ENCODE measurements at places on chromosomes 7 and 10.

GRCh38 chr10:72814099-72814790 is 79.3 kb upstream of the OIT3 start:
- no peak for DNase-seq

- peak; percentile 42 for DNase-seq
These were observed 64.4 kb downstream of the BPGM start for GRCh38 chr7:134710854-134711624.

GRCh38 chr10:80528901-80529300 is 8.8 kb upstream of the SH2D4B start:
- DNase-seq, result no peak

DNA sequence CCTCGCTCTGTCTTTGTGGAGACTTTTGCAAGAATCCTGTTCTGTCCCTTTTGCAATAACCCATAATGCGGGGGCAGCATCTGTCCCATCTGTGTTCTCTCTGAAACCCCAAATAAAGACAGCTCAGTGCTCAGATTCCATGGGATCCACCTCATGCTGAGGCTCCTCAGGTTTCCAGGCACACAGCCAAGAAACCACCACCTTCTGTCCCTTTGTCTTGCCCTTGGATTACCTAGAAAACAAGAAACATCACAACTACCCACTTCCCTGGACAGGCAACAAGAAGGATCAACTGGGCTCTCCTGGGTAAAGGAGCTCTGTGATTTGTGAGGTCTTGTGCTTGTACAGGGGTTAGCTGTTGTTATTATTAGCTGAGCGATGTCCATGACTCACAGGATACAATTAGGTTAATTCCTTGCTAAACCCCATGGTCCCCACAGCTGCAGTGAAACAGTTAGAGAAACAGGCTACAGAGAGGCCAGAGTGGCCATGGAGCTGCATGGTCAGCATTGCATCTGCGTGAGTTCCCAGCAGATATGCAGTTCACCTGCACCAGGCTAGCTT is 50.2 kb downstream of the CXCL12 start:
- no peak for DNase-seq

GRCh38 chr7:137538361-137538762 is 194.8 kb upstream of the PTN start:
- DNase-seq, result no peak

DNA sequence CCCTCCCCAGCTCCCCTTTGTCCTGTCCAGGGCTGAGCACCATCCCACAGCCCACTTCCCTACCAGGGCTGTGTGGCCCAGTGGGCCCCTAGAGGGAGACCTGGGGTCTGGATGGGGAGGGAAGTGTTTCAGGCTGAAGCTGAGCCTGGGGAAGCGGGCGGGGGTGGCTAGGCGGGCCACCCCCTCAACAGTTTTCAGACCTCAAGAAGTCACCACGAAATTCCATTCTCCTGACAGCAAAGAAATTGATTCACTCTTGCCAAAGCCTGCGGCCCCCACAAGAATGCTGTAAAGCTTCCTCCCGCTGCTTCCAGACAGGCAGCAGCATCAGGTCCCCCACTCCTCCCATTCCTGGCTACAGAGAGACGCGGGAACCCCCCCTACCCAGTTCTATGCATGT is 2.5 kb upstream of the LFNG start:
- no peak for DNase-seq

GRCh38 chr7:40439686-40440085 is 304.9 kb downstream of the SUGCT start:
- no peak for DNase-seq

DNA sequence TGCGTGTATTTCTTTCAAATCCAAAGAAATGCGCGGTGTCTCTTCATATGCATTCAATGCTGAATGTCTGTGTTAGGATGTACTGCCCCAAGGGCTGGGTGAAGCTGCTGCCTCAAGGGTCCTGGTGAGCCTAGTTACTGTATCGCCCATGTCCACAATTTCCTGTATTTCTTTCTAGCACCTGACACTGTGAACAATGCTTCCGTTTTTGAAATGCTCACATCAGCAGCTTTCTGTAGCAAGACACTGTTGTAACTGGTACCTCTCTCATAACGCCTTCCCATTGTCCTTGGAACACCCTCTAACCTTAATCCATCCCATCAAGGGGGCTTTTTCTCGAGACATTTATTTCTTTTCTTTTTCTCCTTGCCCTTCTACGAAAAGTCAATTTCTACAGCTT is 25.1 kb downstream of the NRP1 start:
- DNase-seq, result no peak

- no peak for DNase-seq
These were observed 342.1 kb downstream of the PHF14 start for GRCh38 chr7:11315666-11316258.

DNA sequence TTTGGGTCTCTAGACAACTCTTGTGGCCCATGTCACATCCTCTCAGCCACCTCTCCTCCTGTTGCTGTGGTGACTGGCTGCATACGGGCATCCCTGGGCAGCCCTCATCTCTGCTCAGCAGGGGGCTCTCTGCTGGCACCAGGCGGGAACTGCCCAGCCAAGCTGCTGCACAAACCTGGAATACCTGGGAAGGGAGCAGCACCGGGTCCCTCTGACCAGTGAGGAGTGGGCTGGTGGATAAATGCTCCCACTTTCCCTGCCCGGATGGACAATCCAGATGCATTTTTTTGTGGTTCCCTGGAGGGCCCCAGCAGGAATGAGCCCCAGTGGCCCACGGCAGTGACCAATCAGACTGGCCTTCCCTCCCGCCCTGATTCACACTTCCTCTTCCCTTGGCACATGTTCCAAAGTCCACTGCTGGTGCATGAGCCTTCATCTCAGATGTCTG is 21.9 kb downstream of the GRID1 start:
- no peak for DNase-seq

DNA sequence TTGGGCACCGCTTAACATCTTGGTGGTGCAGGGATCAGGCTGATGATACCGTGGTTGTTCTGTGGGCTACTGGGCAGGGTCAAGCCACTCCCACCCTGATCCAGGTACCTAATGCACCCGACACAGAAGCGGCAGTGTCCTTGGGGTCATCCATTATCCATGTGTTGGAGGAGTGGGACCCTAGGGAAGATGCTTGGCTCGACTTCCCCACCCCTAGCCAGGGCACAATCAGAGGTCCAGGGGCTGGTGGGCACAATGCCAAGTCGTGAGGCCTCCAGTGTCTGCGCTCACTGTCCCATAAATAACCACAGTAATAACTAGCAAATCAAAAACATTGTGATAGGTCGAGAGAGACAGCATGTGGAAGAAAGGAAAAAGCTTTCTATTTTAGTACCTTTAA is 37.7 kb downstream of the HTRA1 start:
- DNase-seq, result no peak

- peak; percentile 52 for DNase-seq
These were observed 26.7 kb downstream of the CYCS start for GRCh38 chr7:25098096-25099046.

GRCh38 chr10:126001576-126001975 is 105.2 kb downstream of the FANK1 start:
- DNase-seq, result no peak

DNA sequence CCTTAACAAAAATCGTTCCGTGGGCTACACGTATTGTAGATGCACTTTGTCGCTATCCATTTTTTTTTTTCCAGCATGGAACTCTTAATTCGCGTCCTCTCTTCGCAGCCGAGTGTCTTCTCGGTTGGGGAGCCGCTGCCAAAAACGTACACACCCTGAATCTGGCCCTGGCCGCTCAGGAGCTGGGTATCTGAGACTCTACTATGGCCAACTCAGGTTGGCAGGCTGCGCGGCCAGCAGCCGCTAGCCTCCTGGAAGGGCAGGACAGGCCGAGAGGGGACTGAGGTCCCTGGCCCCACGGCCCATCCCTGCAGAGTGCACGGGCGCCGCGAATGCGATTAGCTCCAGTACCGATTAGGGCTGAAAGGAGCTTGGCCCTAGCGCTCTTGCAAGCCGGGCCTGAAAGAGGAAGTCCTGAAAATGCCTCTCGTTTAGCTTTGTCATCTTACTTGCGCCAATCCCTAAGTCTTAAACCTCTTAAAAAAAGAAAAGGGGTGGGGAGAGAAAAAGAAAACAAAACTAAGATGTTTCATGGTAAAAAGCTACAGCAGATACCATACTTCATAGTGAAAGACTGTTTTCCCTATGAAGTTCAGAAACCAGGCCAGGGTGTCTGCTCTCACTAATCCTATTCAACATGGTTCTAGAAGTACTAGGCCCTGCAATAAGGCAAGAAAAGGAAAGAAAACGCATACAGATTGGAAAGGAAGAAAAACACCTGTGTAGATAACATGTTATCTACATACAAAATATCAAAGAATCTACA is 113.2 kb upstream of the RHEB start:
- DNase-seq, result peak; percentile 37

GRCh38 chr10:20890491-20891337 is 6.4 kb downstream of the NEBL start:
- DNase-seq, result no peak
